ENCODE measurements at places on chromosomes 5 and 9.

DNA sequence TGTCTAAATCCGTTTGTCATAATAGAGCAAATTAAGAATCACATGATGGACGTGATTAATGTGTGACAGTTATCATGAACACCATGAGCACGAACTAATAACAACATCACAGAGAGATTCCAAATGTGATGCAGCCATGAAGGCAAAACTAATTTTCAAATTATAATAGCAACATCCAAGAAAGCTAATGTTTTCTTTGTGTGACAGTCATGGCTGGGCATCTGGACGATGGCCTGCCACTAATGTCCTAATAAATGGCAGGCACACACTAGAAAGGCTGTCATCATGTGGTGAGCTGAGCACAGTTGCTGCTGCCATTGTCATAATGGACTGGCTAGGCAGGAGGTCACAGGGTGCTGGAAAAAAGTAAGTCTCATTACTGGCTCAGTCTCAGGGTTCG, 280.0 kb upstream of the EFNA5 start:
- no peak for DNase-seq

- no peak for DNase-seq
These were observed 188.6 kb downstream of the NR3C1 start for GRCh38 chr5:143214890-143215289.

- peak; percentile 80 for DNase-seq
These were observed 673.9 kb upstream of the KLF4 start for GRCh38 chr9:108163321-108164005.

- no peak for DNase-seq
These were observed 68.3 kb upstream of the SLC44A1 start for GRCh38 chr9:105176194-105176593.

DNA sequence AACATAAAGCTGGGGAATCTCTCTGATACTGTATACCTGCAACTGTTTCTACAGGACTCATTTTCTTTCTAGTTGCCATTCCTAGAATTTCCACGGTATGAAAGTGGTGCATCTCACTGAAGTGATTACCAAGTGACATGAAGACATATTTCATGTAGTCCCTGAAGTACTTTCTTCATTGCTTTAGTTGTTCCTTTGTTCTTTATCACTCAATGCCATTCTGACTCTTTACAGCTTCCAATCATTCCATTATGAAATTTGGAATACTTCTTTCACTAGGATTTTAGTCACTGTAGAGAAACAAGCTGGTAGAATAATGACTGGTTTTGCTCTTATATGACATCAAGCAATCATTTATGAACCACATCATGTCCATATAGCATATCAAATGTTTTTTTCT, 645.1 kb downstream of the CDH18 start:
- no peak for DNase-seq

DNA sequence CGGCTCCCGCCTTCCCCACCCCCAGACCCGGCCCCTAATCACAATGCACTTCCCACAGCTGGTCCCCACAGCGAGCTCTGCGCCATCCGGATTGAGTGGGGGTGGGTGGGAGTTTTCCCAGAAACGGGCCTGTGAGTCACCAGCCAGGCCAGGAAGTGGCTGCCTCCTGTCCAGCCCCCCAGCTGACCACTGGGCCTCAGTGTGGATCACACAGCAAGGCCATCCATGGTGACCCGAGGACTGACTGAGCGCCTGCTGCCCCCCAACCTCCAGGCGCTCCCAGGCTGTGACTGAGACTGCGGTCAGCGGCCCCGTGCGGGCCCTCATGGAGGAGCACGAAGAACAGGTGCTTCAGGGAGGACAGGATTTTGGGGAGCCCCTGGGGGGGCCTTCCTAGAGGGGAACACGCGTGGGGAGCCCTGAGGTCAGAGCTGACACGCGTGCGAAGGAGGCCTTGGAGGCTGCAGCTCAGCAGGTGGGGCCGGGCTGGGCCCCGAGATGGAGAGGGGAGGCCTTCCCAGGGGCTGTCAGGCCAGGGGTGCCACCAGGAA, 48.3 kb upstream of the EGFL7 start:
- peak; percentile 23 for DNase-seq

GRCh38 chr5:6659941-6660684, 26.9 kb downstream of the SRD5A1 start:
- DNase-seq: no peak

DNA sequence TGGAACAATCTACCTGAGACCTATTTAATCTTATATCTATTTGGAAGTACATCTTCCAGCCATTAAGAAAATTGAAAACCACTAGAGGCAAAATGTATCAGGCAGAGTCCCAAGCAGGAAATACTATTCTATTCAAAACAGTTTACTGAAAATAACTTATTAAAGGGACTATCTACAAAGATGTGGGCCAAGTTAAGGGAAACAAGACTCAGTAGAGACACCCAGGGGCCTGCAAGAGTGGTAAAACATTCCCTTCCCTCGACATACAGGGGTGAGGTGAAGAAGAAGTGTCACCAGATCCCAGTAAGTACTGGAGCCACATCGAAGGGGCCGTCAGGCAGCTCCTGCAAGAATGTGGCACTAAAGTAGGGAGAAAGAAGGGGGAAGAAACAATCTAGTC, 12.1 kb upstream of the NRG2 start:
- DNase-seq: no peak

DNA sequence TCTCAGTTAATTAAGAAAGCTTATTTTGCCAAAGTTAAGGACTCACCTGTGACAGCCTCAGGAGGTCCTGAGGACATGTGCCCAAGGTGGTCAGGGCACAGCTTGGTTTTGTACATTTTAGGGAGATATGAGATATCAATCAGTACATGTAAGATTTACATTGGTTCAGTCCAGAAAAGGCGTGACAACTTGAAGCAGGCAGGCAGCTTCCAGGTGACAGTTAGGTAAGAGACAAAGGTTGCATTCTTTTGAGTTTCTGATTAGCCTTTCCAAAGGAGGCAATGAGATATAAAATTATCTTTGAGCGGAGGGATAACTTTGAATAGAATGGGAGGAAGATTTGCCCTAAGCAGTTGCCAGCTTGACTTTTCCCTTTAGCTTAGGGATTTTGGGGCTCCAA, 47.8 kb downstream of the SLC1A1 start:
- DNase-seq: no peak
